Right cardiac atrium (tissue), 5 donors: ENCODE measurements at places on chromosomes 11 and 22. TPM values are rescaled to one million over a fixed set of nuclear protein-coding genes. Genes with fewer than 3 reads are reported as not detected.

OR52I2 gene
- total RNA-seq, result not detected

JRKL gene
- total RNA-seq, result 6.8 TPM

PATE2 gene
- total RNA-seq, result not detected

CYB5R3 gene
- total RNA-seq, result 393 TPM

ALDH3B1 gene
- 4.6 TPM for total RNA-seq

CNGA4 gene
- 0.19 TPM for total RNA-seq

TENM4 gene
- 1.5 TPM for total RNA-seq
